Cerebellar nuclear complex (tissue), 1 donor: ENCODE measurements at places on chromosomes 16 and 17.

DNA sequence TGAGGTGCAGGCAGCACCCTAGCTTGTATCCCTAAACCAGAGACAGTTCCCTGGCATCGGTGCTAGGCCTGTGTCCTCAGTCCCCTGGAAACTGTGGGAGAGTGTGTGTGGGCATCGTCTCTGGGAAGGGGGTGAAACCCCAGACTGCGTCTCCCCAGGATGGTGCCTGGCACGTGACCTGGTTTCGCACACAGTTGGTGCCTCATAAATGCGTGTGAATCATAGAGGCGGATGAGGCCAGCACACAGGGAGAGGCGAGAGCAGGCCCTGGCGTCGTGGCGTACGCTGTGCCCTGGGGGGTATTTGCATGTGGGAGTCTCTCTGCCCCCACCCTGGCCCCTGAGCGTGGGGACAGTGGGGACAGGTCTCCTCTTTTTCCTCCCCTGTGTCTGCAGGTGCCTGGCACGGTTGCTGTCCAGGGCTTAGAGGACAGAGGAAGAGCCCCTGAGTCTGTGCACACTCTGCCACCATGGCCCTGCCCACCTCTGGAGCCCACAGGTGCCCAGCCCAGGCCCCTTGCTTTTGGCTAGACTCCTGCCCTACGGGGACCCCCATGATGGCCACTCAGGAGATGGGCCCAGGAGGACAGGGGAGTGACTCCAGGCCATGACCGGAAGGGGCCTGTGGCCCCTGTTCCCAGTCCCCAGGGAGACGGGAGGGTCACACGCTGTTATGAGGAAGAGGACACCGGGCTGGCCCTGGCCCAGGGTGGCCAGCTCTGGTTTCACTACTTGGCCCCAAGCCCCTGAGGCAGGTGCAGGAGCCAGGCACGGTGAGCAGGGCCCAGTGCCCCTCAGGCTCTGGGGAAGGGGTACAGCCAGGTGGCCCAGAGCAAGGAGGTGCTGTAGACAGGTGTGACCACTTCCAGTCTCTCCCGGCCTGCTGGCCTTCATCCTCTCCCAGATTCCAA lies 1.3 kb upstream of the FSCN2 start:
- no peak for DNase-seq

GRCh38 chr17:19421219-19421618 lies 10.2 kb downstream of the RNF112 start:
- no peak for DNase-seq

DNA sequence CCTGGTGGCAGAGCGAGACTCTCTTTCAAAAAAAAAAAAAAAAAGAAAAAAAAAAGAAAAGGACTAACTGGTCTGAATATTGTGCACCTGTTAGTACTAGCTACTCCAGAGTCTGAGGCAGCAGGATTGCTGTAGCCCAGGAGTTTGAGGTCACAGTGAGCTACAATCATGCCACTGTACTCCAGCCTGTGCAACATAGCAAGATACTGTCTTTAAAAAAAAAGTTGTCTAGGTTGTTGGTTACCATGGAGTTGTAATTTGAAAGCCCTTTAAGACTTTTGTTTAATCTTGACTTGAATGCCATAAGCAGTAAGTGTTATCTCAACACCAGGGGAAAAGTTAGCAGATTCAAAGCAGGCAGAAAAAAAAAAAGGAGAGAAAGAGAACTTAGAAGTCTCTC lies 10.9 kb upstream of the C16orf54 start:
- DNase-seq, result no peak

DNA sequence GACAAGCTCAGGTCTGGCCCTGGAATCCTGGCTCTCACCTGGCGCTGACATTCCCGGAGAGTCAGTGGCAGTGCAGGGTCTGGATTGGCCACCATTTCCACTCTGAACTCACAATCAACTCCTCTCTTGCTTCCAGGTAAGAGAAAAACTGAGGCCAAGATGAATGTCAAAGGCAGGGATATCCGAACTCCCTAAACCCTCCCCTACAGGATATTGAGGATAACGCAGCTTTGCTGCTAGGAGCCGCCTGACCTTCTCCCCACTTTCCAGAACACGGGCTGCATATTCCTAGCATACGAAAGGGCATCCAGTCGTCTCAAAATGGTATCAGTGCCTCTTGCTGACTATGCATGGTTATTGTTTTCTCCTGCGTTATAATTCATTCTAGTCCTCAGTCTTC lies 473.4 kb downstream of the SOX9 start:
- DNase-seq, result no peak

GRCh38 chr17:57485566-57485865 lies 229.2 kb downstream of the MSI2 start:
- DNase-seq, result no peak

- no peak for DNase-seq
Measured at GRCh38 chr16:75527825-75528299, 8.0 kb downstream of the CHST5 start.

DNA sequence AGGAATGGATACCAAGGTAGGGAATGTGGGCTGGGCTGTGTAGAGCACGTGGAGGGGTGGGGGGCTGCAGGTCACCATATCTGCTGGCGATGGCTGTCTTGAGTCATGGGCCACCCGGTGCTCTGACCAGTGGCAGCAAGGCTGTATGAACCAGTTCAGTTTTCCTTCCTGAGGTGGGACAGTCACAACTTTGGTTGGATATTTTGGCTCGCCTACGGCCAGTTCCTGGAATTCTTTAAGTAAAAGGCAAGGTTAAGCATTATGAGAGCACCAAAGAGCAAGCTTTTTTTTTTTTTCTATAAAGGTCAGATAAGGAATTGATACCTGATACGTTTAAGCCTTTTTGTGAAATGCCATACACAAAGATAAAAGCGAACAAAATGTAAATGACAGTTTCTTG lies 81.9 kb downstream of the USP22 start:
- DNase-seq, result no peak

GRCh38 chr17:57099165-57099564 lies 14.1 kb downstream of the AKAP1 start:
- no peak for DNase-seq
